Stimulated activated CD8-positive, alpha-beta memory T cell treated with anti-CD3 and anti-CD28 coated beads, Interleukin-15, amount 100 ng/mL, for 4 hours (primary cell): ENCODE measurements at places on chromosomes 11 and 22.

- DNase-seq: no peak
These were observed 350.6 kb downstream of the OPCML start for GRCh38 chr11:133181667-133182066.

- no peak for DNase-seq
These were observed 13.0 kb downstream of the OR52N4 start for GRCh38 chr11:5767056-5767455.

- no peak for DNase-seq
These were observed 1297.0 kb downstream of the BRD1 start for GRCh38 chr22:48530666-48531065.

- peak; percentile 78 for DNase-seq
These were observed 22.8 kb downstream of the MYH9 start for GRCh38 chr22:36365020-36365411.

DNA sequence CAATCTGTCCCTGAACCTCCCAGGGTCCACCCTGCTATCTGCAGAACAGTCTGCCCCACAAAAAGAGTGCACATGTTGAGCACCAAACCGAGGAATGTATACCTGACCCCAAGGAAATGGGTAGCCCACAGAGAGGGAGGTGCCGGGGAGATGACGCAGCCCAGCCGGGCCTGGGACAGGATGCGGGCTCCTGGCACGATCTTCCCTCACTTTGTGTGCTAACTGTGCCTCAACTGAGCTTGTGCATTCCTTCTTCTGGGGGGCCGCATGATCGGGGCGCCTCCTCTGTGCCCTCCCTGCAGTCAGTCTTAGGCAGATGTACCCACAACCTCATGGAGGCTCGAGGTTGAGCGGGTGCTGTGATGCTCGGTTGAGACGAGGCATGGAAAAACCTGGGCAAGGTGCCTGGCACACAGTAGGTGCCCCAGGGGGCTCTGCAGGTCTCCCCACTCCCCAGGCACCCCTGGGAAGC, 2.4 kb downstream of the GAS2L1 start:
- DNase-seq: no peak

DNA sequence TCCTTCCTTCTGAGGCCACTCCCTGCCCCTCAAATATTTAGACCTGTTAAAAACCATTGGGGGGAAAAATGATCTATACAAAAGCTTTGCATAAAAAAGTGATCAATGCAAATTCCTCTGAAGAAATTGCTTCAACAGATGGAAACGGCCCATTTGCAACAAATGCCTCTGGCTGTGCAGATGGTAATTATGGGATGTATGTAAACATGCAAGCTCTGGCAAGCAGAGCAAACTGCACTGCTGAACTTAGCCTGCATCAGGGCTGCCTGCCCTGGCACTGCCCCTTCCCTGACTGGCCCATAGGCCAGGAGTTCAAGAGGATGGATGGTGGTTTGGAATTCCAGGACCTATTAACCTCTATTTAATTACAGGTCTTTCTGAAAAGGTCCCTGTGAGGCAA, 388.7 kb downstream of the MIAT start:
- no peak for DNase-seq

- DNase-seq: no peak
These were observed 10.2 kb downstream of the SSTR3 start for GRCh38 chr22:37202001-37202555.

- DNase-seq: no peak
These were observed 9.4 kb downstream of the PIK3IP1 start for GRCh38 chr22:31282748-31283468.

DNA sequence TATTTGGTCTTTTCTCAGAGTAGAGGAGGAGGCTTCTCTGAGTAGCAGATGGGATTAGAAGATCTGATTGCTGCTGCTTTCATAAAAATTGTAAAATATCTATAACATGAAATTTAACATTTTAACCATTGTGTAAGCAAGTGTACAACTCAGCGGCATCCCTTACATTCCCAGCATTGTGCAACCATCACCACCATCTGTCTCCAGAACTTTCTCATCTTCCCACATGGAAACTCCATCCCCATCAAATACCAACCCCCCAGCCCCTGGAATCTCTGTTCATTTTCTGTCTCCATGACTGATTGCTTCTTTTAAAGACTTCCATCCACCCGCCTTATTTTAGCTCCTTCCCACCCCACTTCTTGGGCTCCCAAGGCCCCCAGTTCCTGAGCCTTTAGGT, 32.3 kb downstream of the MRGPRD start:
- DNase-seq: no peak

DNA sequence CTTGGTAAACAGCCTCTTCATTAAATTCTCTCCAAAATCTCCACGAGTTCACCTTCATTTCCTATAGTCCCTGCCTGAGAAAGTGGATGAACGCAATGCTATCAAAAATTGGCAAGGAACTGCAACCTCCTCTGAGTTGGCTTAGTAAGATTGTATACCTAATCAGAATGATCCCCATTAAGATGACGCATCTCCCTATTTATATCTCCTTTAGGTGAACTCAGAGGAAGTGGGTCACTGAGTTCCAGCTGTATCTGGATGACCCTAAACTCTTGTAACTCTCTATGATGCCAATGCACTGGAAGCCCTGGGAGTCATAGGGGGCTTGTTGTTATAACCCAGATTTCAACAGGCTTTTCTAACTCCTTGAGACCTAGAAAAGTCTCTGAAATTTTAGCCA, 48.2 kb downstream of the OR10A6 start:
- no peak for DNase-seq

- DNase-seq: no peak
These were observed 115.4 kb downstream of the METTL15 start for GRCh38 chr11:28223577-28223976.

- DNase-seq: no peak
These were observed 1.6 kb upstream of the PLXNB2 start for GRCh38 chr22:50308986-50309600.

GRCh38 chr11:23288003-23288783, 427.9 kb upstream of the CCDC179 start:
- DNase-seq: no peak

- DNase-seq: no peak
These were observed 9.8 kb upstream of the APOL6 start for GRCh38 chr22:35638410-35638809.

- no peak for DNase-seq
These were observed 194 bp downstream of the SF1 start for GRCh38 chr11:64778223-64778472.

DNA sequence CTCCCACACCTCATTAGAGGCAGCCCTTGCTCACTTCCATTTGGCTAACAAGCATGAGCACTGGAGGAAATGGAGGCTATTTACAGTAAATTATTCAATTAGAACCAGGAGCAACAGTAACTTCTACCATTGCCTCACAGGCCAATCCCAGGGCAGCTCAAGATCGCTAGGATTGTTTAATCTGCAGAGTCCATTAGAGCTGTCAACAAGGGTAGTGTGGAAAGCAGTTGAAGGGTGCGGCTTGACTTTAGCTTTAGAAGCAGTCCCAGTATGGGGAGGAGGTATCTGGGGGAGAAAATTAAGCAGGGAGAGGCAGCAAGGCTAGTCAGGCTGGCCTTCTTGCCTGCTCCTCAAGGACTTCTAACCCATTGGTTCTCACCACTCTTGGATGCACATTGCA, 38.3 kb upstream of the CYP2R1 start:
- DNase-seq: no peak

- DNase-seq: no peak
These were observed 86.5 kb upstream of the PITPNB start for GRCh38 chr22:28005513-28005912.

DNA sequence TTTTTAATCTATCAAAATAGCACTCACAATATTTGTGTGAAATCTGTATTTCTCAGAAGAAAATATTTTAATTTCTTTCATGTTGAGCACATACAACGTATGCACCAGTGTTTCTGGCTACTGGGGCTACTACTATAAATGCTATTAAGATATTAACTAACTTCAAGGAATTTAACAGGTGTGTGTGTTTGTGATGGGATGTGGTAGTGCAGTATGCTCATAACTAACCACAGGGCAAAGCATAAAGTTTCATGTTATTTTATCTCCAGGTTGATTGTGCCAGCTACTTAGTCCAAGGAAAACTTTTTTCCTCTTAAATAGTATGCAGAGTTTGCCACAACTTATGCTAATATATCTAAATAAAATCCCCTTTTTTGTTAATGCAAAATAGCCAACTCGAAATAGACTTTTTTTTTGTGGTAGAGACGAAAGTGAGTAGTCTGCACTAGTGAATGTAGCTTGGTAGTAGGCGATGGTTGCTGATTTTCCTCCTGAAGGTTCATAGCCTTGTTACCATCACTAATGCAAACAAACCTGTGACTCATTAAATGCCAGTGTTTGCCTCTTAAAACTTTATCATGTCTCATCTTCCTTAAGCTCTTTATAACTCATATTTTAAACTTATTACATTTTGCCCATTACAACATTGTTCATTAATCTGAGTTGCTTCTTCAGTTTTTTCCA, 565.5 kb upstream of the ANO3 start:
- DNase-seq: no peak

- DNase-seq: no peak
These were observed 16.5 kb downstream of the SIAE start for GRCh38 chr11:124656774-124657630.

- no peak for DNase-seq
These were observed 19.5 kb downstream of the CDKN1C start for GRCh38 chr11:2865922-2866577.

GRCh38 chr11:1230456-1231395, 7.9 kb downstream of the MUC5B start:
- DNase-seq: no peak
